Activated T-cell treated with anti-CD3 and anti-CD28 coated beads for 48 hours (primary cell): ENCODE measurements at places on chromosomes 2 and 18.

DNA sequence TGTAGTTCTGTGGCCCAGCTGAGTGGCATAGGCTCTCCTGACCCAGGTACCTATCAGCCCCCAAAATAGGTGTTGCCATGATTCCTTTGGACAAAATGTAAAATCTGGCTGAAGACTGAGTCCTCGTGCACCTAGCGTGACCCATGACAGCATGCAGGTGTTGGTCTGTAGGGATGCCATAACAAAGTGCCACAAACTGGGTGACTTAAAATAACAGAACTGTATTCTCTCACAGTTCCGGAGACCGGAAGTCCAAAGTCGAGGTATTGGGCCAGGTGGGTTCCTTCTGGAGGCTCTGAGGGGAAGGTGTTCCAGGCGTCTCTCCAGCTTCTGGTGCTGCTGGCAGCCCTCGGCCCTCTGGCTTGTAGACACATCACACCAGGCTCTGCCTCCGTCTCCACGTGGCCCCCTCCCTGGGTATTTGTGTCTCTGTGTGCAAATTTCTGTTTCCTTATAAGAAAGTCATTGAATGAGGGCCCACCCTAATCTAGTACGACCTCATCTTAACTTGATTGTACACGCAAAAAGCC lies 34.5 kb downstream of the LRRFIP1 start:
- DNase-seq, result no peak

DNA sequence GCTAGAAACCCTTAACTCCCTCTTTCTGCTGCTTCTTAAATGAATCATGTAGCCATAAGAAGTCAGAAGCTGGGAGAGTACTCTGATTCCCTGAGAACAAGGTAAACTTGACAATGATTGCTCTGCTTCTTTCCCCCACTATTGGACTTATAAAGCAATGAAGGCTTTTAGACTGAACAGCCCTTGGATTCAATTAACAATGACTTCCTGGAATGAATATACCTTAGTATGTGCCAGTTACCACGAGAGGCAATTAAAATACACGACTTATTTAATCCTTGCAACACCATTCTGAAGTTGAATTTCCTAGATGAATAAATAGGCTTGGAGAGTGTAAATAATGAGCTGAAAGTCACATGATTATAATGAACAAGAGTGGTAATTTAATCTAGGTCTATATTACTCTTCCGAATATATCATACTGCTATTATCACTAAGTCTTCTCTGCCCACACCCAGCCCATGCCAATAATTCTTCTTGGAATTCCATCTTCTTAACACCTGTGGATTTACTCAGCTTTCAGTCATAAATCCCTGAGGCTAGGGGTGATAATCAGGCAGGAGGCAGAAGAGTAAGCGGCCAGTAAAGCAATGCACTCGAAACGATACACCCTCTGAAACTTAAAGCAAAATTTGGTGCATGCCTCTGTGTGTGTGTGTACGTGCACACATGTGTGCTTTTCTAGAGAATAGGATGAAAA lies 170.2 kb downstream of the ATAD2B start:
- DNase-seq, result no peak

- DNase-seq, result no peak
These were observed 87.4 kb downstream of the EML4 start for GRCh38 chr2:42256505-42256904.

- DNase-seq, result peak; percentile 8
These were observed 74.4 kb downstream of the TMEM18 start for GRCh38 chr2:602571-603359.

- DNase-seq, result no peak
These were observed 11.8 kb downstream of the CCDC85A start for GRCh38 chr2:56195563-56195962.

DNA sequence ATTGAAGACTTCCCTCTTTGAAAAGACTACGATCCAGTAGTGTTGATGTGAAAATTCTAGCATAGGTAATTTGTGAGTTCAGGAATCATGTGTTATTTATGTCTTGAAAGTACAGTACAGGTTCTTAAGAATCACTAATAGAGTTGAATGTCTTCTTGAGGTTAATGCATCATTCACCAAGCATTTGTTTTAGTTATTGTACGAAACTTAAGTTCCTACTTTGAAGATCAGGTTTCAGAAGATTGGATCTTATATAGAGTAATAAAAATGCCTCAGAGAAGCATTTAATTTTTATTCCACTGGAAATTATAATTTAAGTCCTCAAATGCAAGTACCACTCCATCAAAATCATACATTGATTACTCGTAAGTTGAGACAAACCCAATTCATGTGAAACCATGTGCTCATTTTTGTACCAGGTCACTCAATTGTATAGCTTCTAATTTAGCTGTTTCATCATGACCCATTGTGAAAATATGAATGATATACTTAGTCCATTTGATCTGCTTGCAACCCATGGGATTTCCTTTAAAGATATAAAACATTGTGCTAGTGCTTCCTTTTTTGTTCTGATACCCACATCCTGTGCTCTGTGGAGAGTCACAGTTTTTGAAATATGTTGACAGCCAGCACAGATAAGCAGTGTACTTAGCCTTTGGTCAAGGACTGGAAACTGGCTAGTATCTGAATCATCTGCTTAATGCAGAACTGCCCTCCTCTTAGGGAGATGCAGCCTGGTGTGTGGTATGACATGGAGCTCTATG lies 22.5 kb upstream of the RAB27B start:
- DNase-seq, result no peak

DNA sequence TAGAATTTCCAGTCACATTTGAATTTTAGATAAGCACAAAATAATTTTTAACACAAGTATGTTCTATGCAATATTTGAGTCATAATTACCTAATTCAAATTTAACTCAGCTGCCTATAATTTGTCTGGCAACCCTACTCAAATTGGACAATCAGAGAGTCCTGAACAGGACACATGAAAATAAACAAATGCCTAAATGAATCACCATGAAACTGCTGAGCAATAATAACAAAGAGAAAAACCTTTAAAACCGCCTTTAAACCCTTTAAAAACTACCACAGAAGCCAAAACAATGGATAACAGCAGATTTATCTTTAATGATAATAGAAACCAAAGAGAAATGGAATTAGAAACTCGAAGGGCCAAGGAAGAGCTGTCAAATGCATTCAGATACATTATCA lies 39.5 kb downstream of the ARL4C start:
- DNase-seq, result no peak

DNA sequence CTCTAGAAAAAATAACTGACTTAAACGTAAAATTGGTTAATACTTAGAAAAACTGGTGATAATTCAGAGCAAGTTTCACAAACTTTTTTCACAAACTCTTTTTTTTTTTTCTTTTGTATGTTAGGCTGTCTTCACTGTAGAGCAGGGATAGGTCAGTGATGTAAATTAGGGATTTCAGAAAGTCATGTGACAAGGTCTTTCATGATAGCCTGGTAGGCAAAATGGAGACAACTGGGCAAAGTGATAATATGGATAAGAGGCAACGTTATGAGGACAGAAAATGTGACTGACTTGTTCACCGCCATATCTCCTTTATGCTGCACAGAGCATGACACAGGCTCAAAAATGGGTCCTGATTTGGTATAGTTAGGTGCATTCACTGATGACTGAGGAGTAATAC lies 39.4 kb upstream of the BBS5 start:
- no peak for DNase-seq

DNA sequence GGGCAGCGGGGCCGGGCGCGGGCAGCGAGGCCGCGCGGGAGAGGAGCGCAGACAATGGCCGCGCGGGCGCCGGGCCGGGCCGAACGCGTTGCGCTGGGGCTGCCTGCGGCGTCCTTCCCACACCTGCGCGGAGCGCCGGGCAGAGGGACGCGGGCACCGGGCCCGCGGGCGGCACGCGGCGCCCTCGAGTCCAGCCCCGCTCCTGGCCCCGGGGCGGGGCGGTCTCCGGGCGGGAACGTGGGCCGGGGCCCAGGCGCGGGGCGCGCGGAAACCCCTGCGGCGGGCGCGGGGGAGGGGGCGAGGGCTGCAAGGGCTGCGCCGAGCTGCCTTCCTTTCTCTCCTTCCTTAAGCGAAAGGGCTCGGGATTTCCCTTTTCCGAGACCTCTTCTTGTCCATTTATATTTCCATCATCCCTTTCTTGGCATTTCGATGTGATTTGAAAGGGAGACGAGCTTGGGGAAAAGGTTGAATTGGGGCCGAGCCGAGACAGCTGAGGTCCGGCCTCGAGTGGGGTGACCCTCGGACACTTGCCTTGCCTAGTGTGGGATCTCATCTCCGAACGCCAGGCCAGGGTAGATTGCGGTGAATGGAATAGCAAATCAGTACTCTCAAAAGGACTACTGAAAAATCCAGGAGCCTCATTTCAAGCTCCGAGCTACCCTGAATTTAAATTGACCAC lies 676 bp downstream of the KLHL23 start:
- peak; percentile 21 for DNase-seq

- no peak for DNase-seq
These were observed 250.8 kb upstream of the ACVR2A start for GRCh38 chr2:147594038-147594437.

DNA sequence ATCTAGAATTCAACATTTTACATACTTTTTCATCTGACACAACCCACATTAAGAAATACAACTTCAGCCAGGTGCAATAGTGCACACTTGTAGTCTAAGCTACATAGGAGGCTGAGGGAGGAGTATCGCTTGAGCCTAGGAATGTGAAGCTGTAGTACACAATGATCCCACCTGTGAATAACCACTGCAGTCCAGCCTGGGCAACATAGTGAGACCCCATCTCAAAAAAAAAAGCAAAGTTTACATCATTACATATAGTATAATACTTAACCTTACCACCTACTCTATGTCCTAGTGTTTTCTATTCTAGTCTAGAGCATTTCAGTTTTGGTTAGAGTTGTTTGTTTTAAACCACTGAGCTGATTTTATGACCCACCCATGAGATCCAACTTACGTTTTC lies 86.5 kb upstream of the FAM117B start:
- no peak for DNase-seq

GRCh38 chr2:217410681-217410960 lies 550.8 kb upstream of the TNP1 start:
- DNase-seq, result no peak

- DNase-seq, result no peak
These were observed 644 bp upstream of the QPCT start for GRCh38 chr2:37343537-37344434.

- DNase-seq, result no peak
These were observed 57.4 kb downstream of the CYP26B1 start for GRCh38 chr2:72090271-72090720.

- no peak for DNase-seq
These were observed 61.9 kb downstream of the DTNA start for GRCh38 chr18:34771958-34772357.

GRCh38 chr18:7990670-7991069 lies 423.6 kb downstream of the PTPRM start:
- no peak for DNase-seq

DNA sequence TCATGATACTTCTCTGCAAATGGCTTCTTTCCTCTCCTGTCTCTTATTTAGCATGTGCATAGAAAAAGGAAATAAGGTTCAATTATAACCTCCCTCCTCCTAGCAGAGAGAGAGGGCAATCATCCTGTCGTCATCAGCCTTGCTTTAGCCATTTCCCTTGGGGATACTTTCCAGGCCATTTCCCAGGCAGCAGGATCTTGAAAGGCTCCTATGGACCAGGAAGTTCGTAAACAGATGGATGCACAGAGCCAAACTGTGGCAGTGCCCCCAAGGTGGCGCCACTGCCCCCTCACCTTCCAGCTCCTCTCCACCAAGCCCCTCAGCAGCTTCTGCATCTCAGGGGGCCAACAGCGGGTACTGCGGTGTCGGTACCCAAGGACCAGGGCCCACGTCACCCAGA lies 157.4 kb downstream of the DTNA start:
- DNase-seq, result no peak

GRCh38 chr2:200922439-200922838 lies 33.3 kb downstream of the NIF3L1 start:
- DNase-seq, result no peak

GRCh38 chr2:216110620-216111019 lies 1.5 kb downstream of the XRCC5 start:
- no peak for DNase-seq

GRCh38 chr18:5857180-5857579 lies 38.1 kb downstream of the TMEM200C start:
- no peak for DNase-seq

DNA sequence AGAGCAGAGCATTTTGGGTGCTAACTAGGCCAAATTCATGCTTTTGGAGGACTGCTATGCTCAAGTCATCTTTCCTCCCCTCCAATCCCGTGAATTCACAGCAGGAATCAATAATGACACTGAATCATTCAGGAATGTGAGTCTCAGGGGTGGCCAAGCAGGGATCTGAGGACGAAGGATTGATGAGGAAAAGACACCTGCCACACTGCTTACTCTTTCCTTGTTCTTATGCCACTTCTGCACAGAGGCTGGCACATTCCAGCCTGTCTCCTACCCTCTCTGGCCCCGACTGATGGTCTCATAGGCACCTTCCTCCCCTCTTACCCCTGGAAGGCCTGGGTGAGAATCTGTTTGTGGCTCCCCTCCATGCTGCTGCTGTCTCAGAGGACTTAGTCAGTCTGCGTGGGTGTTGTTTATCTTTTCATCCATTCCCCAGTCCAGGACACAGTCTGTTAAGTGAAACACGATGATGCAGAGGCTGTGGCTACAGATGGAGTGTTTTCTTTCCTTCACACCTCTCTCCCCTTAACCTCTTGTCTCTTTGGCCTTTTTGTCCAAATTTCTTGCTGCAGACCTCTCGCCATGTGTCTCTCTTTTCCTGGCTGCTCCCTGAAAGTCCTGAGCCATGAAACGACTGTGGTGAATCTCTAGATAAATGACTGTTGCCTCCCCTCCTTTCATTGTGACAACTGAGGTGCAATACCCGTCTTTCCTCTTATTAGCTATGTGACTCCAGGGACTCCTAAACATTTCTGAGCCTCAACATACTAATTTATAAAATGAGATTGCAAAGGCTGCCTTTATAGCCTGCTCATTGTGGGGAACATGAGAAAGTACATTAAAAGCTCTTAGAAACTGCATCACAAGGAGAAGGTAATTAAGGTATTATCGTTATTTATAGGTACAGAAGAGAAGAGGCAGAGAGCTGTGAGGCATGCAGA lies 86.9 kb downstream of the RDH14 start:
- DNase-seq, result no peak

DNA sequence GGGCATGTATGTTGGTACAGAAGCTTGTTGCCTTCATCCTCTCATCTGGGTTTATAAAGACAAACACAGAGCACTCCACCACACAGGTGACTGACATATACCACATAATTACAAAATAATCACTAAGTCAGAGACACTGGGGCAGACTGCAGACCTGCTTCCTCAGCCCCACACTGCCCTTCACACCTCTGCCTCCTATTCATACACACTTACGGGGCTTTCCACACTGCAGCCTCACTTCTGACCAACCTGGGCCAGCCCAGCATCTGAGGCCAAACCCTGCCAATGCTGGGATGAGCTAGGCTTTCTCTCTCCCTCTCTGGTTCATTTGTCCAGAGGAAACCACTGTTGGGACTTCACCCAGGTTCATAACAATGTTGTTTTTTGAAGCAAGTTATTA lies 4.5 kb downstream of the EMX1 start:
- DNase-seq, result no peak

- DNase-seq, result no peak
These were observed 152.4 kb downstream of the LRRC30 start for GRCh38 chr18:7383002-7383980.
